Suppressor macrophage treated with lipopolysaccharide for 1 hour (primary cell): ENCODE measurements at places on chromosomes 7 and 10.

GRCh38 chr7:2681929-2682799 lies 5.8 kb upstream of the AMZ1 start:
- no peak for DNase-seq

DNA sequence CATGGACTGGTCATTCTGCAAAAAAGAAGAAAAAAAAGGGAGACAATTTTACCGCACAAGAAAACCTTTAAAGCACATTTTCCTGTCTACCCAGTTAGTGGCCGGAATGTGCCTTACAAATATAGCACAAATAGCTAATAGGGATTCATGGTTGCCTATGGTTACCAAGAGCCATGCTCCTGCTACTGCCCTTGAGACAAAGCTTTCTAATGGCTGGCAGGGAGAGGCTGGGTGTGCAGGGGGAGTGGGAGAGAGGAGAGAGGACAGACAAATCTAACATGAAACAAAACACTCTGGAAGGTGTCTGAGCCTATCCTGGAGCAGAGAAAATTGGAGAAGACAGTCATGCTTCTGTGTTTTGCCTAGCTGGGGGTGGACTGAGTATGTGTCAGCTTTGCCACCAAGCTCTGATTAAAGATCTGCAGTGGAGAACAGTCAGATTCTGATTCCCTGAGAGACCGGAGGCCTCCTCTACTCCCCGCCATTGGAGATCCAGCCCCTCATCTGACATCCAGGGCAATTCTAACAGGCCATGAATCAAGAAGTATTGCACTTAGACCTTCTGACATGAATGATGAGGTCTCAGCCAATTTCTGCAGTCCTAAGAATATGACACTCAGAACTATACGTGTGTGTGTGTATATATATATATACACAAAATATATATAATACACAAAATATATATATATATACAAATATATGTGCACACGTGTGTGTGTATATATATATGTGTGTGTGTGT lies 80.2 kb downstream of the PRTFDC1 start:
- DNase-seq: peak; percentile 53

GRCh38 chr7:25087855-25088254 lies 37.2 kb downstream of the CYCS start:
- DNase-seq: peak; percentile 32

DNA sequence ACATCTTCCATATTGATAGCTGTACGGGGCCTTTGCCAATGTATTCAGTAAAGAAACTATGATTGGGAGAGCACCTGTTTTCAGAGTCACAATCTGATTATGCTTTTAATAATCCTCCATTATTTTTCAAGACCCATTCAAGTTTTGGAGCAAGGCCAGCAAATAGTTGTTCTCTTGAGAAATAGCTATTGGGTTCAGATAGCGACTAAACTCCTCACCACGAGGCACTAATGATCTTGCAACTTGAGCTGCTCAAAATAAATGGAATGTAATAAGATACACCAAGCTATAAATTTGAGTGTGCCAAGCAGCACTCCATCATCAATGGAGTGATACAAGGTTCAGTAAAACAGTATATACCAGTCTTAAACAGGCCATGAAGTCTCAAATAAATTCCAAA lies 7.4 kb upstream of the MALRD1 start:
- no peak for DNase-seq

DNA sequence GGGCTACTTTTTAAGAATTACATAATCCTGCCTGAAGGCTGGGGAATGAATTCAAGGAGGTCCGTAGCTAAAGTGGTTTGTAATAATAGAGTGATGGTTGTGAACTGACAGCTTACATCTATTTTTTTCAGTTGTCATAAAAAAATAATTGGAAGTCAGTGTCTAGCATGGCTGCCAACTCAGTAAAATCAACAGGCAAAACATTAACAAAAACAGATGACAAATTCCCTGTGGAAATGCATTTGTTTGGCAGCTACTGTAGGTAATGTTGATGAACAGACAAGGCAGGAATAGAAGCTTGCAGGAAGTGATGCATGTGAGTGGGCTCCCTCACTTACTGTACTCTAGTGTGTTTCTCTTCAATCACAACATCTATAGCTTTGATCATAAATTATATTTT lies 766.0 kb upstream of the POT1 start:
- no peak for DNase-seq

- DNase-seq: no peak
These were observed 145.7 kb downstream of the RNLS start for GRCh38 chr10:88437411-88437810.

GRCh38 chr10:21043044-21043443 lies 145.9 kb upstream of the NEBL start:
- DNase-seq: no peak

DNA sequence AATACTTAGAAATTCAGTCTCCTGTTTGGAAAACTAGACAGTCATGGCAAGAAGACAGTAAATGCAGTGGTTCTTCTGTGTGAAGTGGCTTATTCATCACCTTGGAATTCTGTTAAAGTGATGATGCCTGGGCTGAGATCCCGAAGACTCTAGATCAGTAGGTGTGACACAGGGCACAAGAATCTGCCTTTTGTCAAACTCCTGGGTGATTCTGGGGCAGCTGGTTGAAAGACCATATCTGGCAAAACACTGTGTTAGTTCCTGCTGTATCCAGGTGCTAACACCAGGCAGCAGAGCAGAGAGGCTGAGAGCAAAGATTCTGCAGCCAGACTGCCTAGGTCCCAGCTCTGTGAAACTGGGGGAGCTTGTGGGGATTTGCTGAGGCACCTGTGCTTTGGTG lies 26.5 kb downstream of the MRC1 start:
- no peak for DNase-seq

DNA sequence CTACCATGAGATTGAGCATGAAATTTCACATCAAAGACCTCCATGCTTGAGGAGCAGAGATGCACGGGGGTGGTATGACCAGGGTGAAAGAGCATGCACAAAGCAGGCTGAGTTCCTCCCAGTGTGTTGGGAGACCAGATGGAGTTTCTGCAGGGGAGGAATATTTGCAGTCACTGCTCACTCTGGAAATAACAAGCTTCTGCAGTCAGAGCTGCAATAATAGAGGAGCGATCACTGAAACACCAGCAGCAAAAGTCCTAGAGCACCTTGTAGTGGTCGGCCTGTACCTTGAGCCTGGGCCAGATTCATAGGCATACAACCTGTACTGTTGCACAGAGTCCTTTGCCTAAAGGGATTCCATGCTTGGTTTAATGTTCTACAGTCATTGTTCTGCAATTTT lies 184.5 kb upstream of the SP8 start:
- DNase-seq: no peak

GRCh38 chr7:93036807-93037206 lies 81.0 kb downstream of the SAMD9 start:
- no peak for DNase-seq

- DNase-seq: no peak
These were observed 76.9 kb downstream of the LRMDA start for GRCh38 chr10:75508239-75508813.

- DNase-seq: no peak
These were observed 98.1 kb downstream of the GPR37 start for GRCh38 chr7:124667312-124668153.

DNA sequence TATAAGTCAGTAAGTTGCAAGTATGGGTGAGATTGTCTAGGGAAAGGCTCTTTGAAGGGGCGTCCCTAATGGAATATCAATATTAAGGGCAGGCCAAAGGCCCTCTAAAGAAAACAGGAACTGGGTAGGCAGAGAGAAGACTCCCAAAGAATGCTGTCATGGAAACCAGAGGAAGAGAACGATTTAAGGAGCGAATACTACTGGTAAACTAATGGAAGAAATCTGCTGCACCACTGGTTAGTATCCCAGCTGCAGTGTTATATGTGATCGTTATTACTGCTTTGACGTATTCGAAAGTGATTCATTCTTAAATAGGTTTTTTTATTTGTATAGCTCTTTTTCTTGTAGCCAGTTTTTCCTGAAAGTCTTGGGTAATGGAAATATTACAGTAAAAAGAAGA lies 1.3 kb downstream of the CASP2 start:
- DNase-seq: peak; percentile 44

DNA sequence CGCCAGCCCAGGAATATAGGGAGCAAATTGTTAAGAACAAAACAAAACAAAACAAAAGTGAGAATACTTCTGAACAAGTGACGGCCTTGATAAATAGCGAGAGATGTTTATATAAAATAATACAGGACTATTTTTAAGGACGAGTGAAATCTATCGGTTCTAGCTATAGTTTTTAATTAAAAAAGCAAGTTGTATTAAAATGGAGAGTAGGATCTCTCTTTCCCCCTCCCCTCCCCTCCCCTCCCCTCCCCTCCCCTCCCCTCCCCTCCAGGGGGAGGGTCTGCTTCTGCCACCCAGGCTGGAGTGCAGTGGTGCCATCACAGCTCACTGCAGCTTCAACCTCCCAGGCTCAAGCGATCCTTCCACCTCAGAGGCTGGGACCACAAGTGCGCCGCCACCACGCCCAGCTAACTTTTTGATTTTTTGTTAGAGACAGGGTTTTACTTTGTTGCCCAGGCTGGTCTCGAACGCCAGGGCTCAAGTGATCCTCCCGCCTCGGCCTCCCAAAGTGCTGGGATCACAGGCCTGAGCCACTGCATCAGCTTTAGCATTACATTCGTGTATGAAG lies 440 bp upstream of the TCAF1 start:
- no peak for DNase-seq

DNA sequence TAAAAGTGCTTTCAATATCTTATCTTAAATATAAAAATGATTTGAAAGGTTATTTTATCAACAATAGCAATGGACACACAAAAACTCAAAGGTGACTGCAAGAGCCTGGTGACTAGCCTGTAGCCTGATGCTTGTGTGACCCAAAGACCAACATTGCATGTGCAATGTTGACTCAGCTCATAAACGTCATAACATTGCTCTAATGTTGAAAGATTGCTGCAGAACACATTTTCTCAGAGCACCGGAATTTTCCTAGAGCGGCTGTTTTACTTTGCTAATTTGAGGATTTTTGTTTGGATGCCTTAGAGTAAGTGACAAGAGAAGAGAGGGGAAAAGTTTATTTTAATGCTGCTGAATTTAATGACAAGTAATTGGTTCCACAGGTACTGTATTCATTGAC lies 107.1 kb downstream of the RAB18 start:
- DNase-seq: peak; percentile 3

DNA sequence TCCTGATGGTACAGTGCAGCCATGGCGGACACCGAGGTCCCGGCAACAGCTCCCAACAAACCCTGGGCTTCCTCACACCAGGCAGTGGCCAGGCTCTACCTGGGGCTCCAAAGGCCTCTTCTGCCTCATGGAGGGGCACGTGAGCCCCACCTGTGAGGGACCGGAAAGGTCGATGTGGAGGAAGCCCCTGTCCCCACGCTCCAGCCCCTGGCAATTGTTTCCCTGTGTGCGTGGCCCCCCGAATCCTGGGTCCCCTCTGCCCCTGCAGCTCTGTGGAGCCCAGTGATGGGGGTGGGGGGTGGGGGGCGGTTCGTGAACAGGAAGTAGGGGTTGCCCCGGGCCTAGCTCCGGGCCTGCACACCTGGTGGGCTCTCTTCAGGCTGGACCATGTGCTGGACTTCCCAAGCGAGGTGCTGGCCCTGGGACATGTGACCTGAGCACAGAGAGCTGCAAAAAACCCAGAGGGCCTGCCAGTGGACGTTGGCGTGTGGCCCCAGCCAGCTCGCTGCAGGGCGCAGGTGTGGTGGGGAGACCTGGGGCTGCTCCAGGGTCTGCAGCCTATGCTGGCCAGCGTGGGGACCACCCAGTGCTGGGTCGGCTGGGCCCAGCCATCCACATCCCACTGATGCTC lies 72.6 kb downstream of the INPP5A start:
- DNase-seq: no peak

DNA sequence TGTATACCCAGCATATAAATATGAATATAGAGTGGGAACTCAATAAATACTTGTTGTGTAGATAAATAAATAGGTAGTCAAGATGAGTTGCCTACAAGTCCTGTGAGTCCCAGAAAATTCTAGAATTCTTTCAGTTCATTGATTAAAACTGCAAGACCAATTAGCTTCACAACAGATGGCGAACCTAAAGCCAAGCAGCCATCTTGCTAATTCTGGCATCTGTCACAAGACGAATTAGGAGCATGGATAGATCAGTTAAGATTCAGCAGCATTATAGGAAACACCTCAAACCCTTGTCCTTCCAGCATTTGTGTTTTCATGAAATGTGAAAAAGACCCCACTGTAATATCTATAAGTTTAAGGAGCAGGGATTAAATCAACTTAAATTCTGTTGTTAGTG lies 552.7 kb downstream of the MAGI2 start:
- DNase-seq: no peak

DNA sequence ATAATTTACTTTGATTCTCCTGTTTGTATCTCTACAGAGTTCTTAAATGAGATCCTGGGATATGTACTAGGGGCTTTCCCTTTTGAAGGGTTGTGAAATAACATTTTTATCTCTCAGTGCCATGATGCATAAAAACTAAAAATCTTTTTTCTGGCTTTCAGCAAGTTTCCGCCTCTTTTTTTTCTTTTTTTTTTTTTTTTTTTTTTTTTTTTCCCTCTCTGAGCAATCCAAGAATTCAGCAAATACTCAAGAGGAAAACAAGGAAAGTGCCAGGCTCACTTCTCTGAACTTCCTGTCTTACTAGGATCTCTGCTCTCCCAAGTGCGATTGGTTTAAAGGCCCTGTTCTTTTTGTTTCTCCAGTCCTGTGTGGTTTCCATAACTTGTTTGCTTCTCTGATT lies 79.9 kb downstream of the HYCC1 start:
- no peak for DNase-seq

- no peak for DNase-seq
These were observed 871.1 kb downstream of the LRMDA start for GRCh38 chr10:76302481-76302880.

GRCh38 chr7:1591876-1592275 lies 22.0 kb upstream of the PSMG3 start:
- no peak for DNase-seq

- no peak for DNase-seq
These were observed 54.8 kb upstream of the SLC35B4 start for GRCh38 chr7:134371536-134371935.

DNA sequence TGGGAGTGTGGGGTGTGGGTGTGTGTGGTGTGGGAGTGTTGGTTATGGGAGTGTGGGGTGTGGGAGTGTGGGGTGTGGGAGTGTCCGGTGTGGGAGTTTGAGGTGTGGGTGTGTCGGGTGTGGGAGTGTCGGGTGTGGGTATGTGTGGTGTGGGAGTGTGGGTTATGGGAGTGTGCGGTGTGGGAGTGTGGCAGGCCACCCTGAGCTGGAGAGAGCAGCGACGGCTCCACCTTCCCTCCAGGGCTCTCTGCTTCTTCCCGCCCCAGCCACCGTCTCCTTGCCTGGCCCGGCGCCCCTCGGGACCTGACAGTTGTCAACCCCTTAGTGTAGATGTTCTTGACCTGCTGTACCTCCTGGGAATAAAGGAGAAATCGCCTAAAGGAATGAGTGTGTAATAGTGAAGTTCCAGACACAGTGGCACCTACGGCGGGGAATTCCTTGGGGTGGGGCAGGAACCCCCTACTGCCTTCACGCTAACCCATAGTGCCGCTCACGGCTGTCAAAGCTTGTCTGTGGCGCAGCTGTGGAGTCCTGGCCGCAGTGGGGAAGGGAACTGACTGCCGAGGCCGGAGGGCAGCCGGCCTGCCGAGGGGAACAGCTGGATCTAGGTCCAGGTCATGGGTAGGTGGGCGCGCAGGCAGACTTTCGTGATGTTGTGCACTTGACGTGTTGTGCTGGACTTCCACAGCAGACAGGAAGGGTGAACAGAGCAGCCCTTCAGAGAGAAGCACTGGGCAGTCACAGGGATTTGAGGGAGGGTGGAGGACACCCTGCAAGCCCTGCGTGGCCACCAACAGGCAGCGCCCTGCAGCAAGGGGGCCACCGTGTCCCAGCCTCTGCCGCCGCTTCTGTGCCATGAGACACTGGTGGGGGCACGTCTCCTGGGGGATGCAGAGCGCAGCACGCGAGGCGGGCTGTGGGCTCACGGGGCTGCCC lies 49.0 kb upstream of the EN2 start:
- no peak for DNase-seq

GRCh38 chr10:70599791-70600190 lies 2.8 kb downstream of the PRF1 start:
- no peak for DNase-seq
